Neural crest cell (in vitro differentiated cells): ENCODE measurements at places on chromosomes 1 and 21.

GRCh38 chr1:83055391-83056170, 943.4 kb downstream of the TTLL7 start:
- no peak for DNase-seq

DNA sequence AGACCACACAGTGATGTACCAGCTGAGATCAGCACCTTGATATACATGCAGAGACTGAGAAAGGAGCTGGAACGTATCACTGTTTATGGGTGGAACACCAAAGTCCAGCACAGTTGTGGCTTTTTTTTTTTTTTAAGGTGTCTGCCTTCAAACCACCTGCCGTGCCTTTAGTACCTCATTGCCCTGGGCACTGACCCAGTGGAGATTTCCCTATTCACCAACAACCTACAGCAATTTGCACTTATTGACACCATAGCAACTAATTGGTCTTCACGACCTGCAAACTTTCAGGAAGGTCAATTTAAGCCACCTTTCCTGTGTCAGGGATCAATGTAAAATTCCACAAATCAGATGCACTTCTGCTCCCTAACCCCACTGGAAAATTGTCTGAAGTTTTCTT, 181.6 kb upstream of the ADGRL2 start:
- no peak for DNase-seq

GRCh38 chr1:21894034-21894881, 42.9 kb downstream of the HSPG2 start:
- no peak for DNase-seq

GRCh38 chr1:242886137-242886536, 361.6 kb upstream of the PLD5 start:
- no peak for DNase-seq

DNA sequence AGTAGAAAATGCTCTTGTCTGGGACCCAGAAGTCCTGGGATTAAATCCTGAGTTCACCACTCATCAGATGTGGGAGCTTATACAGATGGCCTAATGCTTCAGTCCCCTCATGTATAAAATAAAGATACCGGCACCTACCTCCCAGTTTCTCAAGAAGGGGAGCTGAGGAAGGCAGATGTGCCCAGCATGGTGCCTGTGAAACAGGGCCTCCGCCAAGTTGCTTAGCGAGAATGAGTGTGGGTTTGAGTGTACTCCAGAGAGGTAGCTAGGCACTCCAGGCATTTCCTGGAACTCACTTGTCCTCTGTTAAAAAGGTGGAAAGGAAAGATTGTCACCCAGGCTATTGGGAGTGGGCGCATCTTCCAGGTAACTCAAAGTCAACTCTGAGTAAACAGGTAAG, 37.8 kb downstream of the IER5 start:
- no peak for DNase-seq
